Caki2 (cell line): ENCODE measurements at places on chromosomes 5 and 9.

GRCh38 chr5:178376921-178377582, 144.4 kb upstream of the PHYKPL start:
- no peak for DNase-seq

- DNase-seq = no peak
These were observed 96.3 kb downstream of the FOXD1 start for GRCh38 chr5:73352243-73352642.

GRCh38 chr9:2621722-2622460, at the start of gene VLDLR:
TSS of gene VLDLR (plus strand) at chr9:2621787. CDS start at chr9:2622190, 403 bp downstream.
- DNase-seq = peak; percentile 52

DNA sequence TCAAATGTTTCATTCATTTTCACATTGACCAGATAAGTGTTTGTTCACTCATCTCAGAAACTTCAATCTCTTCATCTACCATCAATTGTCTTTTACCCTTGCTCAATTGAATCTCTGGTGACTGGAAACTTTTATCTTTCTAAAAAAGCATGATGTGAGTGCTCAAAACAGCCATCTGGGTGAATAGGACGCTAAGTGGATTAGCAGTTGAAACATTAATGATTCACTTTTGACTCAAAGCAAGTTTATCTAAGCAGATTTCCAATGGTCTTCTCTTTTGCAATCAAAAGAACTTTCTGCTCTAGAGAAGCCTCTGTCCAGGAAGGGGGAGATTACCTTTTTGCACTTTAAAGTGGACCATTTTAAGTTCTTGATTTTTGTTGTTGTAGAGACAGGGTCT, 22.2 kb downstream of the KLF4 start:
- DNase-seq = no peak

- no peak for DNase-seq
These were observed 101.0 kb downstream of the CD180 start for GRCh38 chr5:67095346-67096171.
